KBM-7 (cell line): ENCODE measurements at places on chromosomes 1 and 21.

- DNase-seq: no peak
Observed at GRCh38 chr1:84162295-84162694, 18.2 kb downstream of the PRKACB start.

GRCh38 chr1:200224315-200224714 is 185.5 kb downstream of the ZNF281 start:
- no peak for DNase-seq

- no peak for DNase-seq
Observed at GRCh38 chr21:25757531-25757930, 22.8 kb downstream of the GABPA start.

DNA sequence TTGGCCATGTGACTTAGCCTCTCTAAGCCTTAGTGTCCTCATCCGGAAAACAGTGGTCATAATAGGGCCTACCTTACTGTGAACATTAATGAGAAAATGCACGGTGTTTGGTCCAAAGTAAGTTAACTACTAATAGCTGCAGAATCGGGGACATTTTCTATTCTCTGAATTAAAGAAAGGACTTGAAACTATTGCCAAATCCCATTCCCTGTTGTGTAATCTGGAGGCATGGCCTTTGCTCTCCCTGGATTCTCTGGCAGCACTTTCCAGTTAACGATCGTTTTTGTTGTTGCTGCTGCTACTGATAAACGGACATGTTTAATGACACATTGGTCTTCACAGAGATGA is 30.5 kb downstream of the FMO4 start:
- DNase-seq: no peak

DNA sequence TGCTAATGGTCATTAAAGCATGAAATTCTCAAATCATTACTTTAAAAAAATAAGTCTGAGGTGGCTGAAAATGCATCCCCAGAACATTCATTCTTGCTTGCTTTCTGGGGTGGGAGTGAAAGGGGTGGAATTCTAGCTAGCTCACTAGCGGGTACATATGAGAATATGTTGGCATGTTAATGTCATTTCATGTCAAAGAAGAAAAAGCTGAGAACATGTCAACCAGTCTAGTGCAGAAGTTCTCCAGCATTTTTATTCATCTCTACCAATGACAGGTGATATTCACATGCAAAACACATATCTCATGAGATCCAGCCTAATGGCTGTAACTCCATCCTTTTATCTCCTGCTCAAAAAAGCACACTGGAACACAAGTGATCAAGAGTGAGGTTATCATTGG is 49.1 kb downstream of the ZNHIT6 start:
- DNase-seq: no peak

- DNase-seq: no peak
Observed at GRCh38 chr21:43815107-43815613, 25.8 kb downstream of the RRP1 start.

DNA sequence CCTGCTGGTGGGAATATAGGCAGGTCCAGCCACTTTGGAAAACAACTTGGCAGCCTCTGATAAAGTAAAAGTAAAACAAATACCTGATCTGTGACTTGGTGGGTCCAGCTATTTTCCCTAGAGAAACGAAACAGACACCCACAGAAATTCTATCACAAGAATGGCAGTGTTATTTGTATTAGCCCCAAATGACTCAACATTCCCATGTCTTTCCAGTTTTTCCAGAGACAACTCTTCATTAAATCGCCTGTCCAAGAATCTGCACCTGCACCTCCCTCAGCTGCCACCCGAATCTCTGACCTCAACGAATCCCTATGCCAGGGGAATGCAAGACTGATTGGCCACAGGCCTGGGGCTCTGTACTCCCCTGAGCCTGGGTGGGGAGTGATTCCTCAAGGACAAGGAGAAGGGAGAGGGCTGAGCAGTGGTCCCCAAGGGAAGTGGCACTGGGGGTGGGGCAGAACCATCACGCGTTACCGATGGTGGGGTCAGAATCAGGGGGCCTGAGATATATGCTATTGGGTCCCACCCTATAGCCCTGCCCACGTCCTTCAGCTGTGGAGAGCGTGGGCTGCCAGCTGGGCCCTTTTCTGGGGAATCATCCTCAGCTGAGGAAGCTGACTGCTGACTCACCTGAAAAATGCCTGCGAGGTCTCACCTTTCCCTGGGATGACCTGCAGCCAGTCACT is 553.0 kb downstream of the PTPRU start:
- no peak for DNase-seq

DNA sequence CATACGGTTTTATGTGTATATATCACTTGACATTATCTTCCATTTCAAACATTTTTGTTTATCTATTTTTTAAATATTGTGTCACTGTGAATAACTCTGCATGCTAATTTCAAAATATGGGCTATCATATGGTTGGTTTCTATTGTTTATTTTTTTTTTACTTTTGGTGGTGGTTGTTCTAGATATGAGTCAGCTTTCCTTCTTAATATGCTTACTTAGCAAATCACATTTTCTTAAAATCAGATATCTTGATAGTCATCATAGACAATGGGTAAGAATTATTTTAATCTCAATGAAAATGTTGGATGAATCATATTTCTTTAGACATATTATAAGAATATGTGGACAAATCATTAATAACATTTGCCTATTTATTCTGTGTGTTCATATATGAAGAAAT is 881.5 kb downstream of the BRINP3 start:
- DNase-seq: no peak

GRCh38 chr21:37732927-37733326 is 183.3 kb downstream of the KCNJ6 start:
- no peak for DNase-seq

- no peak for DNase-seq
Observed at GRCh38 chr1:245686446-245687030, 531.8 kb downstream of the KIF26B start.

DNA sequence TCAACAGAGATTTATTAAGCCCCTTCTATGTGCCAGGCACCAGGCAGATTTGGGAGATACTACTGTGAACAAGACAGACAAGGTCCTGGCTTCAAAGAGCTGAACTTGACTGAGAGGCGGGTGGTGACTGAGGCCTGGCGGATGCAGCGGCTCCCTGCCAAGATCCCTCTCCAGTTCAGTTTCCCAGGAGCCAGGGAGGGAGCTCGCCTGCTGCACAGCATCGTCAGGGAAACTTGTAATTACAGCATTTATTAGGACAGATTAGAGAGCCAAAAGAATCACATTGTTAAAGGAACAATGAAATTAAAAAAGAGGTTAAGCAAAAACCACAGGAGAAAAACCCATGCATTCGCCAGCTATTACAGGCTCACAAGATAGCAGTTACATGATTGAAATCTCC is 55.3 kb downstream of the ETS2 start:
- no peak for DNase-seq

- peak; percentile 52 for DNase-seq
Observed at GRCh38 chr1:61851849-61852669, 109.8 kb downstream of the PATJ start.

- no peak for DNase-seq
Observed at GRCh38 chr1:233109096-233109495, 158.7 kb downstream of the NTPCR start.

DNA sequence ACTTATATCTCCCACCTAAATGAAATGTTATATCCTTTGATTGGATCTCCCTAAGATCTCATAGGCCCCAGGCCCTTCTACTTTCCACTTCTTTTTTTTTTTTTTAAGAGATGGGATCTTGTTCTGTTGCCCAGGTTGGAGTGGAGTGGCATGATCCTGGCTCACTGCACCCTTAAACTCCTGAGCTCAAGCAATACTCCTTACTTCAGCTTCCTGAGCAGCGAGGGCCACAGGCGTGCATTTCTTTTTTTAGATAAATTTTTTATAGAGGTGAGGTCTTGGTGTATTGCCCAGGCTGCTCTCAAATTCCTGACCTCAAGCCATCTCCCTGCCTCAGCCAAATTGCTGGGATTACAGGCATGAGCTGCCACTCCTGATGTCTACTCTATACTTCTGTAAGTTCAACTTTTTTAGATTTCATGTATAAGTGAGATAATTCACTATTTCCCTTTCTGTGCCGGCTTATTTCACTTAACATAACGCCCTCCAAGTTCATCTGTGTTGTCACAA is 987.5 kb upstream of the NCAM2 start:
- DNase-seq: no peak

DNA sequence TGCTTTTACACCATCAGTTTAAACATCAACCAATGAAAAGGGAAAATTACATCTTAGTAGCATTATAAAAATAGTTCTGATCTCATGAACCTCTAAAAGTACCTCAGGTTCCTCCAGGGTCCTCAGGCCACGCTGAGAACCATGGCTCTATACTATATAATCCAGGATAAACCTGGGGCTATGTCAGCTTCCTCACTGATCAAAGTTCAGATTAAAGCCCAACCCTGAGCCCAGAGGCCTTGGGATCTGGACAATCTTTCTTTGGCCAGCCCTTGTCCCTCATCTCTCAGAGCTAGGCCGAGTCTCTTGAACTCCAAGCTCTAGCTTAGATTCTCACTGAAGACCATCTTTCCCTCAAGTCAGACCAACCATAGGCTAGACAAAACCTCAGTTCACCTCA is 168.3 kb downstream of the PLPP3 start:
- DNase-seq: no peak

GRCh38 chr1:186678155-186678554 is 2.1 kb downstream of the PTGS2 start:
- no peak for DNase-seq

DNA sequence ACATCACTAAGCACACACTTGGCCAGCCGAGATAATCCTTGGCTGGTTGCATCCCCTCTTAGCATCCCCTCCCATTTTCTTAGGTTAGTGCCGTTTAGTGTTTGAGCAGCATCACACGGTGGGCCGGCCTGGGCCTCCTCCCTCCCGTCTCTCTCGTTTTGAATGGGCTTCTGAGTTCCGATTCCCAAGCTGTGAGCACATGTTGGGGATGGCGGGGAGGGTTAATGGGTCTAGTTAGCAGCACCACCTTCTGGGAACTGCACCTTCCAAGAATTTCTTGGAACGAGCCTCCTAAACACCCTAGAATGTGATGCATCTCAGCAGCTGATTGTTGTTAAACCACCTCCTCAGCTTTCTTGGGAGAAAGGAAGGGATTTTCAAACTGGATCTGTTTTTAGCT is 73.3 kb downstream of the CNIH3 start:
- DNase-seq: no peak

- no peak for DNase-seq
Observed at GRCh38 chr1:59331686-59332620, 35.1 kb downstream of the FGGY start.

- DNase-seq: no peak
Observed at GRCh38 chr21:35482933-35483662, 434.0 kb upstream of the RUNX1 start.

GRCh38 chr1:11044086-11044848 is 2.8 kb downstream of the MASP2 start:
- DNase-seq: no peak

GRCh38 chr1:53893999-53894636 is at the start of gene DIO1:
DIO1 (plus strand) TSS chr1:53894187; CDS start chr1:53894211, 24 bp downstream.
- no peak for DNase-seq

DNA sequence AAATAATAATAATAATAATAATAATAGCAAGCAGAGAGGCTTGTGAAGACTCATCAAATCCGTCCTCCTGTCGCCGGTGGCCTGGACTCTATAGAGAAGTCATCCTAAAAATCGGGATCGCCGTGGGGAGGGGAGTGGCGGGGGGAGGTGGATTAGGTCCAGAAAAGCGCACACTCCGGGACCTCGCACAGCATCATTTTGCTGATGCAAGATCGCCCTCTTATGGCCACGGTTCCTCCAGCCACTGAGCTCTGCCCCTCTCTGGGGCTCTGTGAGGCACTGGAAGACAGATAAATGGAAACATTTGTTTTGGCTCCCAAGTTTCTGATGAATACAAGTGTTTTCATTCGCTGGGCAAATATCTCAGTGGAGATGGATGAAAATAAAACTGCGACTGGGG is 612.0 kb downstream of the MATN1 start:
- DNase-seq: peak; percentile 43

GRCh38 chr1:70528590-70529333 is 117.7 kb downstream of the CTH start:
- DNase-seq: peak; percentile 61

GRCh38 chr1:79042117-79042516 is 35.6 kb upstream of the ADGRL4 start:
- no peak for DNase-seq

DNA sequence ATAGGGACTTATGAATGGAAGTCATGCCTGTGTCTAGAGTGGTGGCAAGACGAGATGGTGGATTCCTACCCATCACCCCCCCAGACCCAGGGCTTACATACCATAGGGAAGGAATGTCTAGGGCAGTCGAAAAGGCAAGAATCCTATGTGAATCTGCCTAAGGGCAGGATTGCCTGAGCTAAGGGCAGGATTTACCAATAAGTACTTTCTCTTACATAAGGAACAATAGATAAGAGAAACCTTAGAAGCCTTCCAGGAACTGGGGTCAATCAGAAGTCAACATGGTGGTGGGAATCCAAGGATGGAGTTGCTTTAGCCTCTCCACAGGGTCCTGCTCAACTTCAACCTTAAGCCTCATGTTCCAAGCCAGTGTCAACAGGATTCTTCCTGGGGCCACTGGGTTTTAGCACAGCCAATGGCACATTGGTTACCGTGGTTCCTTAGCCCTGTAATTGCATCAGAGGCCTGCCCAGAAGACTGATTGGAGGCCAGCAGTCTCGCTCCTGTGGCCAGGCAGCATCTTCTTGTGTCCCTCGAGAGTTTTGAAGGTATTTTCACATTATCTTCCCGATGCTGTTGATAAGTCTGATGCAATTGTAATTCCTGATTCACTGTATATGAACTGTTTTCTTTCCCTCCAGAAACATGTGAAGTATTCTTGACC is 20.7 kb downstream of the BACE2 start:
- DNase-seq: no peak

DNA sequence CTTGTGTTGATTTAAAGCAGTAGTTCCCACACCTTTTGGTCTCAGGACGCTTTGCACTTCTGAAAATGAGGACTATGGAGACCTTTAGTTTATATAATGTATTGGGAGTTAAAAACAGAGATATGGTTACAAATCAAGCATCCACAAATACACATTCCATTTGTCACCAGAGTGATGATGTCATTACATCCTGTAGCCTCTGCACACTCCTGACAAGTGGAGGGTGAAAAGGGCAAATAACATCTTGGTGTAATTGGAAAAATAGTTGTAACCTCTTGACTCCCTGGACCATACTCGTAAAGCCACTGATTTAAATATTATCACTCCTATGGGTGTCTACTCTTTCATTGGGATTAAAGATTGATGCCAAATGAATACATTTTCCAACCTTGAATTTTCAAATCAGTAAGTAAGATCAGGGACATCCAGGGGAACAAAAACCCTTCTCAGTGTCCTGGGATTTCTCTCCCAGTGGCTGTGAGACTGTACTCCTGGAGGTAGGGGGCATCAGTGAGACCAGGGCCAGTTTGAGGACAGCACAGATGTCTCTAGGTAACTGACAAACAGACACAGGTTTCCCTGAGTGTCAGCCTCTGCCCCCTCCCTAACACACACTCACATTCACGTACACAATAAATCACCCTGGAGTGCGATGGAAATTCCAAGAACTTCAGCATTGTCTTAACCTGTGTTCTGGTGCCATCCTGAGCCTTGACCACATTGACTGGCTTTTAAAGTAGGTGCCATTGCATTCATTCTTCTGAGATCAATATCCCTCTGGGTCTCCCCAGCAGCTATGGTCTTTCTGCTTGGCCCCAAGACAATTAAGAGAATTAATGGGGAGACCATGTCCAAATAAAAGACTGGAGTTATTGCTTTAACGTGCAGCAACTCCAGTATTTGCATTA is 63.0 kb downstream of the NR5A2 start:
- DNase-seq: peak; percentile 20
